ENCODE measurements at places on chromosomes 7 and 10. TPM values are rescaled to one million over a fixed set of nuclear protein-coding genes. Genes with fewer than 3 reads are reported as not detected.
A peak's percentile ranks its signal among the peaks of the same experiment; 100 is the strongest.

- DNase-seq: no peak
Measured at GRCh38 chr10:103295374-103296015, 18.6 kb downstream of the INA start.

DNA sequence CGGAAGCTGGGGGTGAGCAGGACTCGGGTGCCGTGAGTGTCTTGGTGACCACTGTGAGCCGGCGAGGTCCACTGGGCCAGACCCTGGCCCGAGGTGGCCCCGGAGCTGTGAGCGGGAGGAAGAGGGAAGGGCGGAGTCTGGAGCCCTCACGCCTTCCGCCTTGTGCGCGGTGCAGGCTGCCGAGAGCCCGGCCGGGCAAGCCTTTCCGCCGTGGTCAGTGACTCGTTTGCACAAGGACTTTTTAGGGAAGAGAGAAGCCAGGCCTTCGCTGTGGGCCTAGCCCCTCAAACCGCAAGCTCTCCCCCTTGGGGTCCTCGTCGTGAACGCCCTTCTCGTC is 40.9 kb upstream of the ZNF32 start:
- DNase-seq: peak; percentile 92

Gene TMEM270
- total RNA-seq: not detected

Gene ENKUR
- not detected for total RNA-seq

Gene AMZ1
- 0.19 TPM for total RNA-seq

All from lower leg skin (tissue), 4 donors.